Chondrocyte (in vitro differentiated cells): ENCODE measurements at places on chromosomes 3 and 15. TPM values are rescaled to one million over a fixed set of nuclear protein-coding genes. Genes with fewer than 3 reads are reported as not detected.

MAP1A gene
- total RNA-seq, result 95.3 to 99.9 TPM (median 96.3 TPM) in 3 replicates

CLRN1 gene
- total RNA-seq, result not detected in 3 replicates

MYLK gene
- 319 to 405 TPM (median 393 TPM) in 3 replicates for total RNA-seq

AGTR1 gene
- 2.1 to 2.2 TPM (median 2.1 TPM) in 3 replicates for total RNA-seq

AGBL1 gene
- not detected in 3 replicates for total RNA-seq

SH2D7 gene
- total RNA-seq, result not detected in 3 replicates

LIPC gene
- not detected in 3 replicates for total RNA-seq

PSTPIP1 gene
- not detected in 3 replicates for total RNA-seq

NR1I2 gene
- total RNA-seq, result not detected in 3 replicates

ZNF502 gene
- total RNA-seq, result not detected in 3 replicates

SLC2A2 gene
- not detected in 3 replicates for total RNA-seq

- no peak for DNase-seq
- no peak overlapping the region for H3K4me3 ChIP-seq
- H3K36me3 ChIP-seq, result peaks cover 8% of the 10 kb centered on the region
- peak overlapping the region; percentile 75 for H3K27ac ChIP-seq
- peaks cover 41% of the 10 kb centered on the region for H3K4me1 ChIP-seq
- H3K27me3 ChIP-seq, result no peaks in the 10 kb centered on the region
Observed at GRCh38 chr15:43094416-43095030, 11.3 kb downstream of the UBR1 start.

- no peak overlapping the region for H3K4me3 ChIP-seq
- peaks cover 2% of the 10 kb centered on the region for H3K36me3 ChIP-seq
- DNase-seq, result no peak
- peaks cover 10% of the 10 kb centered on the region for H3K4me1 ChIP-seq
- peaks cover 23% of the 10 kb centered on the region for H3K27me3 ChIP-seq
- no peak overlapping the region for H3K27ac ChIP-seq
Observed at GRCh38 chr3:73258057-73258456, 196.6 kb downstream of the EBLN2 start.

- peak overlapping the region; percentile 41 for H3K27ac ChIP-seq
- H3K4me1 ChIP-seq, result peaks cover 8% of the 10 kb centered on the region
- H3K27me3 ChIP-seq, result no peaks in the 10 kb centered on the region
Observed at GRCh38 chr3:33196538-33196937, 22.1 kb downstream of the SUSD5 start.

GRCh38 chr3:184586851-184587250 lies 25.3 kb downstream of the EPHB3 start:
- H3K4me1 ChIP-seq, result peaks cover 25% of the 10 kb centered on the region
- no peak overlapping the region for H3K4me3 ChIP-seq
- DNase-seq, result no peak
- H3K27me3 ChIP-seq, result no peaks in the 10 kb centered on the region
- H3K36me3 ChIP-seq, result no peaks in the 10 kb centered on the region

GRCh38 chr3:194707147-194707540 lies 21.5 kb downstream of the FAM43A start:
- DNase-seq, result no peak
- no peak overlapping the region for H3K27ac ChIP-seq
- H3K4me1 ChIP-seq, result peaks cover 27% of the 10 kb centered on the region
- no peaks in the 10 kb centered on the region for H3K36me3 ChIP-seq

- H3K4me1 ChIP-seq, result peaks cover 48% of the 10 kb centered on the region
- no peak for DNase-seq
- peaks cover 11% of the 10 kb centered on the region for H3K36me3 ChIP-seq
Observed at GRCh38 chr3:8760091-8760490, 9.3 kb downstream of the OXTR start.

DNA sequence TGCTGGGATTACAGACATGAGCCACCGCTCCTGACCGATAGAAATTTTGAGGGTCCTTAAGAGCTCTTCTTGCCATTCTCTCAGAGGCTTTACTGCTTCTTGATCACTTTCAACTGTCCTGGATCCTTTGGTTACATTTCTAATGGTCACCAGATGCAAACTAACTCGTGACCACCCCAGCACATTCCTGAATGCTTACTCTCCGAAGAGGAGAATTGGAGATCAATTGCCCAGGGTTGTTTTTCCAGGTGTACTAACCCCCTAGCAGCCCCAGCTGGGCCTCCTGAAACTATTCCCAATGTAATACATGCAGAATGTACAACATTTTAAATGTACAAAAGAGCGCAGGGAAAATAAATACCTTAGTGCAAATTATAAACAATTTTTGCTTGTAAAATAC lies 65.1 kb upstream of the TBL1XR1 start:
- H3K4me1 ChIP-seq, result peaks cover 19% of the 10 kb centered on the region
- H3K36me3 ChIP-seq, result no peaks in the 10 kb centered on the region
- H3K4me3 ChIP-seq, result no peak overlapping the region

DNA sequence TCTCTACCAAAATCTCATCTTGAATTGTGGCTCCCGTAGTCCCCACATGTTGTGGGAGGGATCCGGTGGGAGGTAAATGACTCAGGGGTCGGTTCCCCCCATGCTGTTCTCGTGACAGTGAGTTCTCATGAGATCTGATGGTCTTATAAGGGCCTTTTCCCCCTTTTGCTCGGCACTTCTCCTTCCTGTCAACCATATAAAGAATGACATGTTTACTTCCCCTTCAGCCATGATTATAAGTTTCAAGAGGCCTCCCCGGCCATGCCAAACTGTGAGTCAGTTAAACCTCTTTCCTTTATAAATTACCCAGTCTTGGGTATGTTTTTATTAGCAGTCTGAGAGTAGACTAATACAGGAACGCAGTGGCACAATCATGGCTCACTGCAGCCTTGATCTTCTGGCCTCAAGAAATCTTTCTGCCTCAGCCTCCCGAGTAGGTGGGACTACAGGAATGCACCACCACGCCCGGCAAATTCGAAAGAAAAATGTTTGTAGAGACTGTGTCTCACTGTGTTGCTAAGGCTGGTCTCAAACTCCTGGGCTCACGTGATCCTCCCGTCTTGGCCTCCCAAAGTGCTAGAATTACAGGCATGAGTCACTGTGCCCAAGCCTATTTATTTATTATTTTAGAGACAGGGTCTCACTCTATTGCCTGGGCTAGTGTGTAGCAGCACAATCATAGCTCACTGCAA lies 101.0 kb downstream of the ATP10A start:
- H3K27me3 ChIP-seq, result no peaks in the 10 kb centered on the region
- DNase-seq, result peak; percentile 64
- peaks cover 43% of the 10 kb centered on the region for H3K36me3 ChIP-seq
- H3K4me1 ChIP-seq, result peaks cover 80% of the 10 kb centered on the region
- H3K4me3 ChIP-seq, result no peak overlapping the region

DNA sequence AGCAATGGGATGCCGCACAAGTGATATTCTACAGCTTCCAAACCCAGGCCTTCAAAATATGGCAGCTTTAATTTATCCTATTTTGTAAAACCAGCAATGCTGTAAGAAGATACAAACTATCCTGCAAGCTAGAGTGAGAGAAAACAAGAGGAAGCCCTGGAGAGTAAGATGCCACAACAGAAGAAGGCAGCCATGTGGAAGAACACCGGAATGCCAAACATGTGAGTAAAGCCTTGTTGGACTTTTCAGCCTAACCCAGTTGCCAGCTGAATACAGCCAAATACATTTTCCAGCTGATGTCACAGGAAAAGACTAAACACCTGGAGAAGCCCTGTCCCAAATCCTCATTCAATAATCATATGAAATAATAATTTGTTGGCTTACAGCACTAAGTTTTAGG lies 1115.1 kb upstream of the CADM2 start:
- no peak overlapping the region for H3K4me3 ChIP-seq
- H3K27ac ChIP-seq, result no peak overlapping the region
- no peaks in the 10 kb centered on the region for H3K27me3 ChIP-seq
- no peak for DNase-seq
- no peaks in the 10 kb centered on the region for H3K4me1 ChIP-seq
- no peaks in the 10 kb centered on the region for H3K36me3 ChIP-seq

DNA sequence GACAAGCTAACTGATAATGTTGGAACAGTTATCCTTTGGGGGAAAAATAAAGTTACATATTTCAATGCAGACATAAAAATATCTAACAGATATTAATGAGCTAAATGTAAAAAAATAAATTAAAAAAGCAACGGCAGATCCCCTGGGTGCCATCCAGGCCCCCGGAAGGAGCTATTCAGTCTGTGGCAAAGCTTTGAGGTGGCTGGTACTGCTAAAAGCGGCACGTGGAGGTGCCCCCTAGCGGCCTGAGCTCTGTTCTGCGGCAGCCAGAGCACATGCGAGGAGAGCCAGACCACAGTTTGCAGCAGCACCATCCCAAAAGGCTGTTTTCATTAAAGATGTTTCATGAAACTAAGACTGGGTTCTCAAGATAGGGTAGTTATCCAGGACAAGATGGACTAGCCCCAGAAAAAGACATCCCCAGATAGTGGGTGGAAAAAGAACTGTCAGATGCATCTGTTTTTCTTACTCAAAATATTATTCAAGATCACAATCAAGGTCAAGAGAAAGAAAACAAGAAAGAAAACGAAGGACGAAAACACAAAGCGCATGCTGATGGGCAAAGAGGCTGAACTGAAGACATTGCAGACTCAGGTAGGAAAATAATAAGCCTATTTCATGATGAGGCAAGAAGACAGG lies 18.7 kb downstream of the AP3S2 start:
- no peak overlapping the region for H3K4me3 ChIP-seq
- H3K4me1 ChIP-seq, result no peaks in the 10 kb centered on the region
- H3K27ac ChIP-seq, result no peak overlapping the region
- no peak for DNase-seq

DNA sequence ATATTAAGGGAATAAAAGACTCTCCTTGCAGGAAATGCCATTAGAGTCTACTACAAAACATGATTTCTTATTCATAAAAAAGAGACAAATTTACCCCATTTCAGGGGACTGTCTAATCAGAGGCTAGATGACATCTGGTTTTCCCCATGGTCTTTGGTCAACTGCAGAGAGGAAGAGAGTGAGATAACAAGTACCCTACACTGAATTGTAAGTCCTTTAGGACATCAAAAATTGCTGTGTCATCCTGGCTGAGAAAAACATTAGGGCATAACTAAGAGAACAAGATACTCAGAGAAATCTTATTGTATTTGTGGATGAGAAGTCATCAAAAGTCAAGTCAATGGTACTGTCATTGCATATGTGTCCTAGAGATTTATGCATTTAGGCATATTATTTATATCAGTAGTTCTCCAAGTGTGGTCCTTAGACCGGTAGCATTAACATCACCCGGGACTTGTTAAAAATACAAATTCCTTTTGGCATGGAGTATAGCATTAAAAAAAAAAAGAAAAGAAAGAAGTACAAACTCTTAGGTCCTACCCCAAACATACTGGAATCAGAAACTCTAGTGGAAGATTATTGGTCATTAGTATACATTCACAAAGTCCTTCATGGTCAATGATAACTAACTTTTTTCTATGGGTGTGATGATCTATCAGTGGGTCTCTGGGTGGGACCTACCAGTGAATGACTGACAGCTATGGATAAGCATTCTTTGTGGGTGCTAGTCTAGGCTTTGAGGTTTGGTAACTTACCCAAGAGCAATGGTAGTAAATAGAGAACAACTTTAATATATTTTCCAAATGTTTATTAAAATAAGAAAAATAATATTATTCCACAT lies 29.0 kb upstream of the TBC1D5 start:
- DNase-seq, result no peak
- no peak overlapping the region for H3K4me3 ChIP-seq
- no peak overlapping the region for H3K27ac ChIP-seq
- peaks cover 5% of the 10 kb centered on the region for H3K4me1 ChIP-seq
- H3K27me3 ChIP-seq, result no peaks in the 10 kb centered on the region

GRCh38 chr15:50542887-50543210 lies 3.6 kb downstream of the USP50 start:
- H3K27me3 ChIP-seq, result no peaks in the 10 kb centered on the region
- DNase-seq, result no peak
- H3K27ac ChIP-seq, result no peak overlapping the region
- no peak overlapping the region for H3K4me3 ChIP-seq

GRCh38 chr3:172687501-172687900 lies 23.4 kb downstream of the NCEH1 start:
- no peaks in the 10 kb centered on the region for H3K27me3 ChIP-seq
- H3K27ac ChIP-seq, result no peak overlapping the region
- DNase-seq, result no peak
- no peak overlapping the region for H3K4me3 ChIP-seq

DNA sequence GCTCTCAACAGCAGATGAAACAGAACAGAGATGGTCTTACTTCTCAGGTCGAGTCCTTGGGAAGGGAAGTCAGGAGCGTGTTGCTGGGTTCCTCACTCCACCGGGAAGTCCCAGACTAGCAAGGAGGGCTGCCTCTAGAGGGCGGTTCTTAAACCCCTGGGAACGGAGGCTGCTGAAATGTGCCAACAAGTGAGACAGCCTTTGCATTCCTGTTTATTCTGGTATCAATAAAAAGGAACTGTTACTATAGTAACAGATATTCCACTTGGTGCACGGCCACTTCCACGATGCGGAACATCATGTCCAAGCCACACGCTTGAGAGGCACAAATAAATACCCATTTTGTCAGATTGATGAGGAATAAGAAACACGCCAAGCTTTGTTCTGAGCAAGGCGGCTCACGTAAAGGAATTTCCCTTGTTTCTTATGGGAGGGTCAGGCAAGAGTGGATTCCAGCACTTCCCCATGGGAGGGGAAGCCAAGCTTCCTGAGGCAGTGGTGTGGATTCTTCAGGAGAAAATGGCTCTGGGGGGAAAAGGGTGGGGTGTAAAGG lies at the start of gene FAM107A:
TSS of gene FAM107A (minus strand) at position 123 of the 553 bp plus-strand sequence. CDS start 7,531 bp downstream, outside the sequence.
- H3K4me3 ChIP-seq, result no peak within 1 kb of the TSS
- DNase-seq, result peak; percentile 51
- H3K27ac ChIP-seq, result no peak within 1 kb of the TSS
- H3K4me1 ChIP-seq, result peaks cover 7% of the 10 kb centered on the region
- no peaks in the 10 kb centered on the region for H3K36me3 ChIP-seq
- H3K27me3 ChIP-seq, result peaks cover 7% of the 10 kb centered on the region

GRCh38 chr3:101817992-101818391 lies 31.3 kb upstream of the NFKBIZ start:
- H3K36me3 ChIP-seq, result peaks cover 21% of the 10 kb centered on the region
- H3K27ac ChIP-seq, result no peak overlapping the region
- H3K4me1 ChIP-seq, result peaks cover 9% of the 10 kb centered on the region
- H3K4me3 ChIP-seq, result no peak overlapping the region
- no peak for DNase-seq

GRCh38 chr3:12278566-12278965 lies 10.3 kb upstream of the PPARG start:
- H3K27ac ChIP-seq, result no peak overlapping the region
- no peak overlapping the region for H3K4me3 ChIP-seq
- H3K36me3 ChIP-seq, result no peaks in the 10 kb centered on the region
- H3K27me3 ChIP-seq, result peaks cover 8% of the 10 kb centered on the region
- no peaks in the 10 kb centered on the region for H3K4me1 ChIP-seq

GRCh38 chr3:134833453-134834163 lies 38.5 kb downstream of the EPHB1 start:
- H3K27ac ChIP-seq, result no peak overlapping the region
- DNase-seq, result no peak
- no peaks in the 10 kb centered on the region for H3K27me3 ChIP-seq
- no peaks in the 10 kb centered on the region for H3K4me1 ChIP-seq

- H3K27ac ChIP-seq, result peak overlapping the region; percentile 96
- H3K4me1 ChIP-seq, result peaks cover 77% of the 10 kb centered on the region
- H3K27me3 ChIP-seq, result no peaks in the 10 kb centered on the region
- DNase-seq, result no peak
Observed at GRCh38 chr15:90402223-90402622, 14.2 kb downstream of the IQGAP1 start.

- peak overlapping the region; percentile 52 for H3K27ac ChIP-seq
- peaks cover 22% of the 10 kb centered on the region for H3K4me1 ChIP-seq
- H3K36me3 ChIP-seq, result peaks cover 7% of the 10 kb centered on the region
- H3K4me3 ChIP-seq, result no peak overlapping the region
- no peaks in the 10 kb centered on the region for H3K27me3 ChIP-seq
Observed at GRCh38 chr3:123809597-123809996, 74.5 kb downstream of the MYLK start.

- H3K27me3 ChIP-seq, result no peaks in the 10 kb centered on the region
- DNase-seq, result no peak
- H3K4me1 ChIP-seq, result peaks cover 6% of the 10 kb centered on the region
- H3K4me3 ChIP-seq, result no peak overlapping the region
- H3K36me3 ChIP-seq, result no peaks in the 10 kb centered on the region
Observed at GRCh38 chr3:170731281-170731680, 138.7 kb downstream of the RPL22L1 start.
